ENCODE measurements at places on chromosomes 12 and 14.

DNA sequence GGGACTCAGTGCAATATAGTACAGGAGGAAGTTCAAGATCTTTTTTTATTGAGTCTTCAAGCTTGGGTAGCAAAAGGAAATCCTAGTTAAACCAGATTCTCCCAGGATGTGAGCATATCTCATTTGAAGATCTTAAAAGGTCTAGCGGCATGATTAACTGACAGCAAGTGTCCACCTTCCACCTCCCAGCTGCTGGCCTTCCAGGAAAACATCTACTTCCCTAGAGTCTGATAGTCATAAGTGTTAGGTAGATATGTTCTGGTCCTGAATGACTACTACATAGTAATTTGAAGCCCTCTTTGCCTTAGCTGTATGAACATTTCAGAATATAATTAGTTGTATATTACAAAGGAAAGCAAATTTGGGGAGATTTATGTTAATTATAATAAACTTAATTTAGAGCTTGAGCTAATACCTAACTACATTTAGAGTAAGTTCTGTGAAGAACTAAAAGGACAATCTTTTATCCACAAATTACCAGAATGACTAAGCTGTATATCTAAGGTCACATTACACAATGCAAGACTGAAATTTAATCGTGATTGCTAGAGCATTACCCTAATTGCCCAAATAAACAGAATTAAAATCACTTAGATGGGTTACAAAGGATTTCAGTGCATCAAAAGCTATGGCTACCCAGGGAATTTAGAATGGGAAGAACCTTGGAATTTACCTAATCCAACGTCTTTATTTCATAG lies 9.9 kb downstream of the LGR5 start:
- DNase-seq, result no peak

DNA sequence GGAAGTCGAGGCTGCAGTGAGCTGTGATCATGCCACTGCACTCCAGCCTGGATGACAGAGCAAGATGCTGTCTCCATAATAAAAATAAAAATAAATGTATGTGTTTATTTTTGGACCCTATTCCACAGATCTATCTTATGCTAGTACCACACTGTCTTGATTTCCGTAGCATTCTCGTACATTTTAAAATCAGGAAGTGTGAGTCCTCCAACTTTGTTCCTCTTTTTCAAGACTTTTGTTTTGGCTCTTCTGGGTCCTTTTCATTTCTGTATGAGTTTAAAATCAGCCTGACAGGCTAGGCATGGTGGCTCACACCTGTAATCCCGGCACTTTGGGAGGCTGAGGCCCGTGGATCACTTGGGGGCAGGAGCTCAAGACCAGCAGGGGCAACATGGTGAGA lies 25.8 kb downstream of the DAO start:
- no peak for DNase-seq

DNA sequence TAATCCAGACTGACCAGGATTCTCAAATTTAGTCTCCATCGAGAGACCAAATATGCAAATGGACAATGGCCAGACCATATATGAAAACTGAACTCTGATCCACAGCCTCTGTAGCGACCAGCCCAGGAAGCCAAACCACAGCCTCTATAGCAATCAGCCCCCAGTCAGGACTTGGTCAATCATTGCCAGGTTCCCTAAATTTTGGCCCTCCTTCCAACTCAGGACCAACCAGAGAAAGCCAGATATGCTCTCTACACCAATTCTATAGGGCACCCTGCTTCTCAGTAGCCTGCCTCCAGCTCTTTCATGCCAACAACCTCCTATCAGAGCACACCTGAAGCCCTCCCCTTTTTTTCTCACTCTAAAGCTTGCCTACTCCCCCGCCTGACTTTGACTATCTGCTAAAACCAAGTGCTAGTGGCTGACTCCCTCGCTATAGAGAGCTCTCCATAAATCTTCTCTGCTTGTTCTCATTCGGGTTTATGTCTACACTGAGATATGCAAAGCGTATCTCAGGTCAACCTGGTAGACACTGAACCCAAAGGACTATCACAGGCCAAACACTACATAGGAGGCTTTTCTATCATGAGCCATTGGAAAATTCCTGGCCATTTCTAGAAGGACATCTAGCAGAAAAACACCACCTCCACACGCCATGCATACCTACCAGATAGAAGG lies 110.5 kb upstream of the FUT8 start:
- DNase-seq, result no peak

GRCh38 chr12:75602106-75602505 lies 90.7 kb upstream of the KRR1 start:
- no peak for DNase-seq

- no peak for DNase-seq
Observed at GRCh38 chr12:105852496-105852895, 286.3 kb downstream of the NUAK1 start.

DNA sequence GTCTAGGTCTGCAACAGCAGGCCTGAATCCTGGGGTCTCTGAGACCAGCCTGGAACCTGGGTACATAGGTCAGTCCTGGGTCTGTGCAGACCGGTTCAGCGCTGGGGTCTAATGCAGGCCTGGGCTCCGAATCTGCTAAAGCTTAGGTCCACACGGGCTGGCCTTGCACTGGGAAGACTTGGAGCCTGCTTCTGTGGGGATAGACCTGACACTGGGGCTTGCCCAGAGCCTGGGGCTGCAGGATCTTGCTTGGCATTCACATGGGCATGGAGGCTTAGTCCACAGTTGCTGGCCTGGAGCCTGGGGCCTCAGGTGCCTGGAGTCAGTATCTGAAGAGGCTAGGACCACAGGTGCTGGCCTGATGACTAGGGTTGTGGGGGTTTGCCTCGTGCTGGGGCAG lies 369.8 kb upstream of the SEL1L start:
- DNase-seq, result no peak

- DNase-seq, result no peak
Observed at GRCh38 chr14:59424341-59425071, 40.7 kb downstream of the GPR135 start.

- no peak for DNase-seq
Observed at GRCh38 chr14:66037361-66037760, 448.8 kb upstream of the CCDC196 start.

GRCh38 chr14:73253721-73254120 lies 16.4 kb downstream of the PAPLN start:
- DNase-seq, result no peak

All from NCI-H1105 (cell line).